ENCODE measurements at places on chromosomes 5 and 9.

GRCh38 chr5:67262206-67262605, 65.6 kb upstream of the CD180 start:
- no peak for DNase-seq

- DNase-seq = no peak
Measured at GRCh38 chr5:10735569-10736276, 25.3 kb downstream of the DAP start.

DNA sequence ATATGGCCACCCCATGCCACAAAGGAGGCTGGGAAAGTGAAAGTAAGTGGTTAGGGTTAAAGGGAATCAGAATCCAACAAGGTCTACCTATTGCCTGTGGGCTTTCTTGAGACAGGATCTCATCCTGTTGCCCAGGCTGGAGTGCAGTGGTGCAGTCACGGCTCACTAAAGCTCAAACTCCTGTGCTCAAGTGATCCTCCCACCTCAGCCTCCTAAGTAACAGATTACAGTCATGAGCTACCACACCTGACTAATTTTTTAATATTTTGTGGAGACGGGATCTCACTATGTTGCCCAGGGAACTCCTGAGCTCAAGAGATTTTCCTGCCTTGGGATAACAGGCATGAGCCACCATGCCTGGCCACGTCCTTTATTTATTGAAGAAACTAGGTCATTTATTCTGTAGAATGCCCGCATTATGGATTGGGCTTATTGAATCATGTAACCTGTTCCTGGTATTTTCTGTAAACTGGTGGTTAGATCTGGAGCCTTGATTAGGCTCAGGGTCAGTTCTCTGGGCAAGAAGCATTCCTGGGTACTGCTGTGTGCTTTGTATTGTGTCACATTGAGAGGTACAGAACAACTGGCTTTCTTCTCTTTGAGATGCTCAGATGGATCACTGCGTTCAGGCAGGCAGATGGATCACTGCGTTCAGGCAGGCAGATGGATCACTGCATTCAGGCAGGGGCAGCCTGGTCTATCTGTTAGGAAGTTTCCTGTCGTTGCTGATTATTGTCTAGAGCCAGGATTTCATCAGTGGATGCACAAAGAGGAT, 41.6 kb downstream of the ERGIC1 start:
- no peak for DNase-seq

DNA sequence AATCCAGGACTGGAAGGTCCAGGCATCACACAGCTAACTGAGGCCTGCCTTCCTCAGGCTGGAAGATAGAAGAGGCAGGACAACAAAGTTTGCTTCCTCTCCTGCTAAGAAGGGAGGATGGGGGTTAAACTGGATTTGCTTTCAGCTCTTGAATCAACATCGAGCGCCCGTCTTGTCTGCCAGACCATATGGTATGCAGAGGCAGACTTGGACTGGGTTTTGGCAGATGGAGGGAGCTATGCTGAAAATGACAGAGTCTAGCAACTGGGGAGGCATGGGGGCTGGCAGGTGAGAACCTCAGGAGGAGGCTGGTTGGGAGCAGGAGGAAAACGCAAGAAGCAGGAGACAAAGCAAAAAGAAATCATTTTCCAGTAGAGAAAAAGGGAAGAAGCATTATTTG, 289.5 kb upstream of the IL12B start:
- DNase-seq = no peak

DNA sequence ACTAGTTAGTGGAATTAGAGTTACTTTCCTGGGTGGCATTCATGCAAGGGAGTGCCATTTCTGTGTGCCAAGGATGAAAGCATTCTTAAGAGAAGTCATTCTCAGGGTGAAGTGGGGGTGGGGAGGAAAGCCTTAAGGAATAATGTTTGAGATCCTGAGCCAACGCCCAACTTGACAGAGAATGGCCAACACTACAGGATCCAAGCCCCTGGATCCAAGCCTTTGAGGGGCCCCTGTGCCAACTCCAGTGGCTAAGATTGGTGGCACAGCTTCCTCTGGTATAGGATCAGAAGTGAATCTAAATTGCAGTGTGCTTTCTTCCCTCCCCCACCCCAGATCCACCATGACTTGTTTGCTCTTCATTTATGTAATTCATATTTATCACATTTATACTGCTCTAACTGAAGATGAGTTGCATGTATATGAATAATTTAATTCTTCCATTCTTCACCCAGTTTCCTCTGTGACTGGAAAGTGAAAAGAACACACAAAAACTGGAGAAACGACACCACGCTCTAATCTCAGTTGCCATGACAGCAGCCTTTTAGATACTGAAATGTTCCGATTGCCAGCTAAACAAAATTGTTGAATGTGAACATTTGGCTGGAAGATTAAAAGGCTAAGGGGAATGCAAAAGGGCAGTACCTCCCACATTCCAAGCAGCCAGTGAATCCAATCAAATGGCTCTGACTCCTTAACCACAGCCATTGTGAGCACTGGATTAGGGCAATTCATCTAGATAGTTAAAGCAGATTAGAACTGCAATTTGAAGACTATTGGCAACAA, 4.5 kb downstream of the ZNF608 start:
- no peak for DNase-seq

DNA sequence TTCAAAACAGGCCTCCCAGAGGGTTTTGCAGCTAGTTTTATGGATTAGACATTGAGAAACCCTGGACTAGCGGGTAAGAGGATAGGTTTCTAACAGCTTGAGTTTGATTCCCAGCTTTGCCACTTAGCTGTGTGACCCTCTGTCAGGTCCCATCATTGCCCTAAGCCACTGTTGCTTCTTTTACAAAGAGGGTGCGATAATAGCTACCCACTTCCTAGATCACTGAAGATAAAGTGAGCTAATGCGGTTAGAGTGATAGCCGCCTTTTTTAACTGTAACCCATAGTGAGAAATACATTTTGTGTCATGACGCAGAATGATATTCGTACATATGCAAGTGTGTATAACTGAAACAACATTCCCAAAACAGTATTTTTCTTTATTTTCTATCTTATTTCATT, 40.3 kb downstream of the CSF1R start:
- no peak for DNase-seq

GRCh38 chr5:115050866-115051265, 118.8 kb downstream of the TRIM36 start:
- DNase-seq = no peak

GRCh38 chr9:84228130-84228720, 112.3 kb downstream of the SLC28A3 start:
- DNase-seq = no peak

DNA sequence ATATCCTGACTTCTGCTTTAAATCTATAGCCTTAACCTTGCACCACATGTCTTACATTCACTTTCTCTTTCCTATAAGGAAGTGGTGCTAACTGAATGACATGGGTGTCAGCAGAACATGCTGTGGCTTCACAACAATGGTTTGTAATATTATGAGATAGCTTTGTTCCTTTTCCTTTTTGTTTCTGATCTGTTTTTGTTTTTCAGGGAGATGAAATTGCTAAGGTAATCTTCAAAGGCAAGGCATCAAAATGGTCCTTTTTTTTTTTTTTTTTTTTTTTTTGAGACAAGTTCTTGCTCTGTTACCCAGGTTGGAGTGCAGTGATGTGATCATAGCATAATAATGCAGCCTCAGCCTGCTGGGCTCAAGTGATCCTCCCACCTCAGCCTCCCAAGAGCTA, 53.6 kb upstream of the RANBP6 start:
- no peak for DNase-seq
